ENCODE measurements at places on chromosomes 3 and 15.

DNA sequence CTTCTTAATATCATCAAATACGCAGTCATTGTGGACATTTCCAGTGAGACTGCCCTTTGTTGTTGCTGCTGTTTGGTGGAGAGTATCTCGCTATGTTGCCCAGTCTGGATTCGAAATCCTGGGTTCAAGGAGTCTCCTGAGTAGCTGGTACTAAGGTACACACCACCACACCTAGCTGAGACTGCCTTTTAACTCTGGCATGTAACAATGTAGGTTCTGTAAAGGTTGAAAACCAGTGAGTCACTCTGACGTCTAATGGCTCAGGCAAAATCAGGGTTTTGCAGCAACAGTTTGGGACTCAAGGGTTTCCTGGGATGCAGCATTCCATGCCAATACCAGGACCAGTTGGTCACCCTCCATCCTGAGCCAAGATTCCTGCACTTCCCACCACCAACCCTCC lies 52.2 kb downstream of the AQP9 start:
- DNase-seq = no peak

DNA sequence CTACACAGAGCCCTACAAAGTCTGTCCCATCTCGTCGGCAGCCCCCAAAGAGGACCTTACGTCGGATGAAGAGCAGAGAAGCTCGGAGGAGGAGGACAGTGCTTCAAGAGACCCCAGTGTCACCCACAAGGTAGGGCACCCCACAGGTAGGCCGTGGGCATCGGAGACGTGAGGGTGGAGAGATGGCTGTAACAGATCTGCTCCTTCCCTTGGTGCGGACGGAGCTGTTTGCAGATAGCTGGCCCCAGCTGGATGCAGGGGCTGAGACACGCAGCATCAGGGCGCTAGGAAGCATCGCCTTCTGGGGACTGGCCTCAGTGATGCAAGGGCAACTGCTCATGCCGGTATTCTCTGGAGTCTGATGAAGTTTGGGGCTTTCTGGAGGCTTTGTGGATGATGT lies 45.4 kb downstream of the FGD5 start:
- no peak for DNase-seq

DNA sequence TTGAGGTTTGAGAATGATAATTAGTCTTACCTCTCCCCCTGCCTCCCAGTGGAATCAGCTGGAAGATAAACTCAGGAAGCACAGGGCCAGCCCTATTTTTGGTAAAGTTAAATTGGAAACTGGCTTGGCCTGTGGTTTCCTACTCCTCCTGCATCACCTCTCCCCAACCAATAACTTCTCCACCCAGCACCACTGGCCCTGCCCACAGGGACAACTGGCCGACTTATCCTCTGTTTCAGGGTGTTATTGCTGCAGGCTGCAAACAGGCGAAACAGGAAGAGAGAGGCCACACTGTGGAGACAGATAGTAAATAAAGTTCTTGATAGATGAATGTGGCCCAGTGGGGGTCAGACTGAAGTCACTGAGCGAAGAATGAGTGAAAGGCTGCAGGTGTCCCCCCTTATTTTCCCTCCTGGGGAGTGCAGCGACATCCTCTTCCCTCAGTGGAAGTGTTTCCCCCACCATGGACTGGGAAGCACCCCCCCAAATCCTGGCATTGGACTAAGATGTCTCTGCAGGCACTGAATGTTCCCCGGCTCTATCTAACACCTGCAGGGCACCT lies 47.1 kb downstream of the PDIA5 start:
- DNase-seq = no peak

- no peak for DNase-seq
These were observed 7.8 kb downstream of the BNC1 start for GRCh38 chr15:83276661-83277060.

- DNase-seq = no peak
These were observed 1221.5 kb upstream of the ALCAM start for GRCh38 chr3:104145164-104145563.

- DNase-seq = no peak
These were observed 67.9 kb upstream of the TMEM115 start for GRCh38 chr3:50427217-50427616.

GRCh38 chr3:195849322-195850074 lies 37.8 kb upstream of the MUC4 start:
- no peak for DNase-seq

GRCh38 chr15:52463638-52464037 lies 65.0 kb downstream of the MYO5A start:
- no peak for DNase-seq

All from stimulated activated CD8-positive, alpha-beta memory T cell treated with anti-CD3 and anti-CD28 coated beads, Interleukin-4, amount 100 ng/mL, for 1 hour (primary cell).